Trophoblast cell (in vitro differentiated cells and primary cell): ENCODE measurements at places on chromosomes 2 and 18.

- no peak overlapping the region for H3K27ac ChIP-seq
- H3K27me3 ChIP-seq = no peaks in the 10 kb centered on the region
- H3K4me1 ChIP-seq = no peaks in the 10 kb centered on the region
Observed at GRCh38 chr18:42559069-42559690, 556.3 kb downstream of the RIT2 start.

DNA sequence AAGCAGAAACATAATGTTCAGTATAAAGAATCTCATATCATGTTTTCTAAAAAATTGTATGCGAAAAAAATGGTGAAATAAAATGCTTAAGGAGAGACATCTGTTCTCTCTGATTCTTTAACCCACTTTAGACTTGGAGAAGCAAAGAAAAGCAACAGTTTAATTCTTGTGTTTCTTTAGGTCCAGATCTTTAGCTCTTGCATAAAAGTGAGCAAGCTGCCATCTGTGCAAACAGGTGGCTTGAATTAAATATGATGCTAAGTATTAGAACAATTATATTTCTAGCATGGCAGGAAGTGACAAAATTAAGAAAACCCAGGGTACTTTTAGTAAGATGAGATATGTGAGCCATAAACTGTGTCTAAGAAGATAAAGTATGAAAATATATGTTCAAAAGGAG, 1038.3 kb downstream of the DPP10 start:
- H3K27me3 ChIP-seq = no peaks in the 10 kb centered on the region
- no peak overlapping the region for H3K4me3 ChIP-seq

DNA sequence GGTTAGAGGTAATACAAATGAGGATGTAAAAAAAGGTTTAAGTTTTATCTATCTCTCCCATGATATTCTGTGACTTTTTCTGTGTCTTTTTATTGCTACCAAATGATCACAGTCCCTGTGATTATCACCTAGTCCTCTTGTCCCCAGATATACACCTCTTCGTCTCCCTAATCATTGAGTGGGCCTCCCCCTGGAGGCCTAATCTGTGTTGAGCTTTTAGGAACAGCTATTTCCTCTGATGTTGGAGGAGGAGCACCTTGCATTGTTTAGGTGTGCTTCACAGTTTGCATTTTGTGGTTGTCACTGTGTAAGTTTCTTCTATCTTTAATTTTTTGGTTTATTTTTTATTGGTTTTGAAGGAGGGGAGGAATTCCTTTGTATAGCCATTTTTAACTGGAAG, 33.3 kb downstream of the CCDC85A start:
- H3K4me3 ChIP-seq = no peak overlapping the region
- no peaks in the 10 kb centered on the region for H3K4me1 ChIP-seq
- DNase-seq = no peak
- no peaks in the 10 kb centered on the region for H3K36me3 ChIP-seq
- H3K27ac ChIP-seq = no peak overlapping the region

DNA sequence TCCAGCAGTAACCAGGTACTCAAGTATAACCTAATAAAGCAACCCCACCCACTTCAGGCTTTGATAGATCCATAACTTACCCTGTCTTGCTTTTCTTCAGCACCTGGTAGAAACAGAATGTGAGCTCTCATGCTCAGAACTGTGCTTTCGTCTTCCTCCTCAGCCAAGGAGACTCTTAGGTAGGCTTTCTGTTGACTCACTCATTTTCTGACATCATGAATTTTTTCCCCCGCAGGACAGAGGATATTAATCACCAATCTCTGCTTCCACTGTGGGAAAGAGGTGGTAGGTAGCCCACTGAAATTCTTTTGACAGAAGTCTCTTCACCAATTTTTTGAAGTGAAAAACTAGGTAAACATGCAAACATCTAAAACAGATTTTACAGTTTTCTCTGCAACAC, 241.2 kb upstream of the KCNJ3 start:
- H3K36me3 ChIP-seq = no peaks in the 10 kb centered on the region
- H3K27ac ChIP-seq = no peak overlapping the region
- DNase-seq = no peak
- H3K4me3 ChIP-seq = no peak overlapping the region
- H3K27me3 ChIP-seq = no peaks in the 10 kb centered on the region

DNA sequence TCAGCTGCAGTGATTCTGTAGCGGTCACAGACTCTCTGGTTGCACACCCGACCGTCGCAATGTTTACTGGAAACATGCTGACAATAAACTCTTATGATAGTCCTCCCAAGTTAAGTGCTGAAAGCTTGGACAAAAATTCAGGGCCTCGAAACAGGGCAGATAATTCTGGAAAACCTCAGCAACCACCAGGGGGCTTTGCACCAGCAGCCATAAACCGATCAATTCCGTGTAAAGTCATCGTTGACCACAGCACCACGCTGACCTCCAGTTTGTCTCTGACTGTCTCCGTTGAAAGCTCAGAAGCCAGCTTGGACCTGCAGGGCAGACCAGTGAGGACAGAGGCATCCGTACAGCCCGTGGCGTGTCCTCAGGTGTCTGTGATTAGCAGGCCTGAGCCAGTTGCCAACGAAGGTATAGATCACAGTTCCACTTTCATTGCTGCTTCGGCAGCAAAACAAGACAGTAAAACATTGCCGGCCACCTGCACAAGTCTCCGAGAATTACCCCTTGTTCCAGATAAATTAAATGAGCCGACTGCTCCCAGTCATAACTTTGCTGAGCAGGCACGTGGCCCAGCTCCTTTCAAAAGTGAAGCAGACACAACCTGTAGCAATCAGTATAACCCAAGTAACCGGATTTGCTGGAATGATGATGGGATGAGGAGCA, 166.1 kb downstream of the ASXL3 start:
- no peak overlapping the region for H3K4me3 ChIP-seq
- H3K36me3 ChIP-seq = peaks cover 19% of the 10 kb centered on the region
- DNase-seq = no peak
- H3K27me3 ChIP-seq = no peaks in the 10 kb centered on the region
- no peak overlapping the region for H3K27ac ChIP-seq

DNA sequence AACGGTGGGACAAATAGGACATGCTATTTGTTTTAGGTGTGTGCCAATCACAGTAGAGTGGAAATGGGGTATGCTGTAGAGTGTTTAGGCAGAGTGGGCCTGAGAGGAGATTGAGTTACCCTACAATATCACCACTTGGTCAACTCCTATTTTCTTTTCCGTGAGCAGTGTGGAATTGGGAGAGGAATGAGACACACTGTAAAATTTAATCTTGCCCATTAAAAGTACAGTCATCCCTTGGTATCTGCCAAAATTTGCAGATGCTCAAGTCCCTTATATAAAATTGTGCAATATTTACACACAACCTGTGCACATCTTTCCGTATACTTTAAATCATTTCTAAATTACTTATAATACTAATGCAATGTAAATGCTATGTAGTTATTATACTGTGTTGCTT, 12.4 kb downstream of the FBXO48 start:
- no peaks in the 10 kb centered on the region for H3K36me3 ChIP-seq
- no peak for DNase-seq
- H3K27me3 ChIP-seq = no peaks in the 10 kb centered on the region
- no peak overlapping the region for H3K27ac ChIP-seq
- no peaks in the 10 kb centered on the region for H3K4me1 ChIP-seq
- no peak overlapping the region for H3K4me3 ChIP-seq

DNA sequence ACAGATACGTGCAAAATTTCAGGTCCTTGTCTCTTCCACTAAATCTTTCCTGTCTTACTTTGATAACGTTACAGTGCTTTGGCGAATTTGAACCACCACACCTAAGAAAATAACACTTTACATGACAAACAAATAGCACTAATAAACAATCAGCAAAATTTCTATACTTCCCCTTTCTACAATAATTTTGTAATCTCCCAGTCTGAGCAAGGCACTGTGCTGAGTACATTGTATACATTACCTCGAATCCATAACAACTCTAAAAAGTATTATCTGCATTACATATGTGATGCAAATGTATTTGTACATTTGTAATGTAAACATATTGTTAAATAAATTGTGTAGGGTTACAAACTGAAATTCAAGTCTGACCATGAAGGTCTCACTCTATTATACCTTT, 49.9 kb downstream of the RTN4 start:
- DNase-seq = no peak
- no peaks in the 10 kb centered on the region for H3K4me1 ChIP-seq
- H3K36me3 ChIP-seq = no peaks in the 10 kb centered on the region
- H3K27ac ChIP-seq = no peak overlapping the region
- no peaks in the 10 kb centered on the region for H3K27me3 ChIP-seq

GRCh38 chr2:200613692-200614091, 27.9 kb downstream of the AOX1 start:
- H3K4me1 ChIP-seq = no peaks in the 10 kb centered on the region
- peak; percentile 70 for DNase-seq
- no peaks in the 10 kb centered on the region for H3K27me3 ChIP-seq
- H3K4me3 ChIP-seq = no peak overlapping the region

DNA sequence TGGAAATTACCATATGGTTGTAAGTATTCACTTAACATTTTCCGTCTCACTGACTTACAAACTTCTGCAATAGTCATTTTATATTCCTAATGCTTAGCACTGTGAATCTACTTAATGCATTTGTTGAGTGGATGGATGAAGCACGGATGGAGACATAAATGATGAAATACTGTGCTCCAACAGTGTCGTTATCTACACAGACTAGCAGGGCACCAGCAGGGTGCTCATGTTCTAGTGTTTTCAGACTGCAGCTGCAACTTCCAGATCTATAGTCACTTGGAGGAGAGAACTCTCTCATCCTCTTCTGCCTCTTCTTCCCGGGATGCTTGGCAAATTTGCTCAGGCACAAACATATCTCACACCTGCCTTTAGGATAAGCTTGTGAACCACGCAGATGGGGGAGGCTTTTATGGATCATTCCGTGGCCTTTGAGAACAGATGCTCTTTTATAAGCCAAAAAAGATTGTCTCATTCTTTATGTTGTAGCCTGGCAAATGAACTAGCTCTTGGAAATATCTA, 797.7 kb downstream of the MBD2 start:
- no peak overlapping the region for H3K27ac ChIP-seq
- H3K4me3 ChIP-seq = no peak overlapping the region
- H3K27me3 ChIP-seq = no peaks in the 10 kb centered on the region
- H3K36me3 ChIP-seq = no peaks in the 10 kb centered on the region
- DNase-seq = peak; percentile 17

GRCh38 chr2:134975281-134976009, 56.8 kb downstream of the CCNT2 start:
- DNase-seq = peak; percentile 44
- H3K27ac ChIP-seq = no peak overlapping the region
- H3K4me1 ChIP-seq = peaks cover 5% of the 10 kb centered on the region
- H3K27me3 ChIP-seq = no peaks in the 10 kb centered on the region

DNA sequence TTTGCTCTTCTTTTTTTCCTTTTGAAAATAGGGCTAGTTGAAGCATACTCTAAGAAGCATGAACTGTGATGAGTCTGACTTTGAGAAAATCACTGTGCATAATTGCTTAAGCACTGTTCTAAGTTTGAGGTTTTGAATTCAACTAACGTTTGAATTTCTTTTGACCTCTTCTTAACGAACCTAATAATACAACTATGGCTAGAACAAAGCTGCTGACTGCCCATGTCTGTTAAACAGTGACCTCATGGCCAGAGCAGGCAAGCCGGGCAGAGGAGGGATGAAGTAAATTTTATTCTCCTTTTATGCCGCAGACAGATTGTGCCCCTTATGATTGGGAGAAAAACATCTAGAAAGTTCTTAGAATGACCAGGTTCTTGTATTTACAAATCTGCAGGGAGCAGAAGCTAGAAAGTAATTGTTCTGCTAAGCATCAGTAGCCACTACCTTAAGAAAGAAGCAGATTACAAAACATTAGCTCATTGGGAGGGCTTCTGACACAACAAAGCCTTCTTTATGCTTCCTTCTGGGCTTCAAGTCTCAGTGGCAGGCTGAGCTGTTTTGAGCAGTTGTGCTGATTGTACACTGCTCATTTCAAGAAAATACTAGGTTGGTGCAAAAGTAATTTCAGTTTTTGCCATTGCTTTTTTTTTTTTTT, 97.8 kb upstream of the RASGRP3 start:
- no peak overlapping the region for H3K4me3 ChIP-seq
- no peak overlapping the region for H3K27ac ChIP-seq
- H3K27me3 ChIP-seq = no peaks in the 10 kb centered on the region
- no peak for DNase-seq
- H3K4me1 ChIP-seq = no peaks in the 10 kb centered on the region

- no peaks in the 10 kb centered on the region for H3K4me1 ChIP-seq
- H3K4me3 ChIP-seq = no peak overlapping the region
- no peak overlapping the region for H3K27ac ChIP-seq
- H3K27me3 ChIP-seq = no peaks in the 10 kb centered on the region
Observed at GRCh38 chr2:232245111-232245510, 133.4 kb upstream of the ALPP start.

- peak overlapping the region; percentile 96 for H3K27ac ChIP-seq
- no peaks in the 10 kb centered on the region for H3K27me3 ChIP-seq
- peak; percentile 88 for DNase-seq
- peaks cover 18% of the 10 kb centered on the region for H3K4me1 ChIP-seq
- H3K4me3 ChIP-seq = no peak overlapping the region
- H3K36me3 ChIP-seq = no peaks in the 10 kb centered on the region
Observed at GRCh38 chr2:191247381-191248057, 2.3 kb downstream of the MYO1B start.

GRCh38 chr18:76252880-76253279, 242.2 kb downstream of the ZNF516 start:
- DNase-seq = no peak
- no peak overlapping the region for H3K27ac ChIP-seq
- H3K36me3 ChIP-seq = no peaks in the 10 kb centered on the region
- no peaks in the 10 kb centered on the region for H3K27me3 ChIP-seq

DNA sequence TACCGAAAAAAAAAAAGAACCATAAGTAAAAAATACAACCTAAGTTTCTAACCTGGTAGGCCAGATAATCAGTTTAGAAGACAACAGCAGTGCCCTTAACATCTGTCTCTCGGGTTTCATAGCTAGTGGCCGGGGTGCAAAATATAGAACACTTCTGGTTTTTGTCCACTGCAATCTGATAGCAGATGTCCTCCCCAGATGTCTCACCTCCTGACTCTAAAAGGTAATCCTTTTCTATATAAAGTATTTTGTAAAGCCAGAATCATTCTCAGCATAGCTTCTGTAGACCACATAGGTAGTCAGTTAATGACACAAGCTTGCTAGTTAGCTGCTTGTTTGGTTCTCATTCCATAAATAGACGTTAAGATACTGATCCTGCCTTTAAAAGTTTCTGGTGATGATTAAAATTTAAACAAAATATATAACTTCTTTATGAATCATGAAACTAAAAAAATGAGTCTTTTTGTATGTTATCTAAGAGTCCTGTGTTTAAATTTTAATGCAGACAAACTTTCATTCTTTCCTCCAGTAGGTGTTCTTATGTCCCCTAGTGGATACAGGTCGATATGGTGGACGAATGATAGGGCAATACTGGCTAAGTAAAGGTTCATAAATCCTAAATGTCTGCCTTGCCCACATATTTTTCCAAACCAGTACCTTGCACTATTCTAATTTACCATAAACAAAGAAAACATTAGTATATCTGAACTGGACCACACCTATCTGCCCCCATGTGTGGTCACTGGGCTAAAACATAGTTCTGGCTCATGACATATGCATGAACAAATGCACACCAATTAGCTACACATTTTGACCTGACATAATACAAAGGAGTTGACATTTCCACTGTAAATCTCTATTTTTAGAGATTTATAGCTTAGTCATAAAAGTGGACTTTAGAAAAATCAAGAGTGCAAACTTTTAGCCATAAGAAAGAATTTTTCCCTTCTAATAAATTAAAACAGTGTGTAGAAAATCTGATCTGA, 171.0 kb downstream of the SRBD1 start:
- H3K4me3 ChIP-seq = no peak overlapping the region
- H3K4me1 ChIP-seq = no peaks in the 10 kb centered on the region
- H3K27ac ChIP-seq = no peak overlapping the region
- no peaks in the 10 kb centered on the region for H3K36me3 ChIP-seq

- DNase-seq = no peak
- no peak overlapping the region for H3K4me3 ChIP-seq
- no peak overlapping the region for H3K27ac ChIP-seq
- H3K4me1 ChIP-seq = no peaks in the 10 kb centered on the region
- no peaks in the 10 kb centered on the region for H3K27me3 ChIP-seq
- no peaks in the 10 kb centered on the region for H3K36me3 ChIP-seq
Observed at GRCh38 chr18:10524507-10525370, 1.1 kb upstream of the NAPG start.
